ENCODE measurements at places on chromosomes 12 and 14.

- DNase-seq, result no peak
These were observed 103.8 kb upstream of the HMGA2 start for GRCh38 chr12:65720136-65721130.

GRCh38 chr14:72017290-72017689, 85.1 kb downstream of the RGS6 start:
- no peak for DNase-seq

- DNase-seq, result no peak
These were observed 504.9 kb downstream of the DIO2 start for GRCh38 chr14:79706382-79706781.

GRCh38 chr14:100930270-100930669, 26.7 kb upstream of the RTL1 start:
- DNase-seq, result no peak

DNA sequence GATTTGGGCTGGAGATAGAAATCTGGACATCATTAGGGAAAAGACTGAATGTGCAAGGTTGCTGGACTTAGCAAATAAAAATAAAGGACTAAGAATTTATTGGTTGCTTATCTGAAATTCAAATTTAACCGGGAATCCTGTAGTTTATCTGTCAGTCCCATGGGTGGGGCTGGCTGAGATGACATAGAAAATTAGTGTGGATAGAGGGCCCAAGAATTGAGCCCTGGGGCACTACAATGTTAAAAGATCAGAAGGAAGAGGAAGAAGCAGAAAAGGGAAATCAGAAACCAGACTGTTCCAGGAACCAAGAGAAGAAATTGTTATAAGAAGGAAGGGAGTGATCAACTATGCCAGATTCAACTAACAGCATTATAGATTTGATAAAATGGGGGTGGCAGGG, 96.7 kb upstream of the CCDC196 start:
- no peak for DNase-seq

- no peak for DNase-seq
These were observed 452.6 kb downstream of the ZFP36L1 start for GRCh38 chr14:68340262-68340661.

DNA sequence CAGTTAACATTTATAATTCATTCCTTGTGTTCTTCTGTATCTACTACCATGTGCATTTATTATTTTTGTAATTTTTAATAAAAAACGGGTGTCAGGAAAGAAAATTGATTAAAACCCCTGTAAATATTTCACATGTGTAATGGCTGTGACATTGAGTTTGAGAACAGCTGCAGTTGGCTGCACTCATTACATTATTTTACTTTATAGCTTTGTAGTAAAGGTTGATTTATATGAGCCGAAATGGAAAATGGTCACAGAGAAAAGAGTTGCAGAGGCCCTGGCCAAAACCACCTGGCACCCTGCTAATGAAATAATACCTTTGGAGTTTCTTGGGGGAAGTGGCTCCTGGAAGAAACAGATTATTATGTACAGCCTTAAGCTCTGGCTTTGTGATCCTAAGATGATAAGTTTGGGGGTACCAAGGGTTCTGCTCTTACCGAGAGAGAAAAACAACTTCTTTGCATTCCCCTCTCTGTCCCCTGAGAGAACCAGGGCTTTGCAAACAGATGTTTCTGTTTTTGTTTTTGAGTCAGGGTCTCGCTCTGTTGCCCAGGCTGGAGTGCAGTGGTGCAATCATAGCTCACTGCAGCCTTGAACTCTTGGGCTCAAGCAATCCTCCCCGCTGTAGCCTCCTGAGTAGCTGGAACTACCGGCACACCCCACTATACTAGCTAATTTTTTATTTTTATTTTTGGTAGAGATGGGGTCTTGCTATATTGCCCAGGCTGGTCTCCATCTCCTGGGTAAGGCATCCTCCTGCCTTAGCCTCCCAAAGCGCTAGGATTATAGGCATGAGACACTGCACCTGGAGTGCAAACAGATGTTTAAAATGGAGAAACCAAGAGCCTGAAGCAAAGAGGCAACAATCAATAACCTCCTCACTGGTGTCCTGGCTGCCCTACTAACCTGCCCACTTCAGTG, 9.7 kb upstream of the DYNLL1 start:
- no peak for DNase-seq

GRCh38 chr14:53915364-53916014, 41.1 kb downstream of the BMP4 start:
- DNase-seq, result no peak

GRCh38 chr14:28704153-28704552, 62.4 kb upstream of the FOXG1 start:
- no peak for DNase-seq

DNA sequence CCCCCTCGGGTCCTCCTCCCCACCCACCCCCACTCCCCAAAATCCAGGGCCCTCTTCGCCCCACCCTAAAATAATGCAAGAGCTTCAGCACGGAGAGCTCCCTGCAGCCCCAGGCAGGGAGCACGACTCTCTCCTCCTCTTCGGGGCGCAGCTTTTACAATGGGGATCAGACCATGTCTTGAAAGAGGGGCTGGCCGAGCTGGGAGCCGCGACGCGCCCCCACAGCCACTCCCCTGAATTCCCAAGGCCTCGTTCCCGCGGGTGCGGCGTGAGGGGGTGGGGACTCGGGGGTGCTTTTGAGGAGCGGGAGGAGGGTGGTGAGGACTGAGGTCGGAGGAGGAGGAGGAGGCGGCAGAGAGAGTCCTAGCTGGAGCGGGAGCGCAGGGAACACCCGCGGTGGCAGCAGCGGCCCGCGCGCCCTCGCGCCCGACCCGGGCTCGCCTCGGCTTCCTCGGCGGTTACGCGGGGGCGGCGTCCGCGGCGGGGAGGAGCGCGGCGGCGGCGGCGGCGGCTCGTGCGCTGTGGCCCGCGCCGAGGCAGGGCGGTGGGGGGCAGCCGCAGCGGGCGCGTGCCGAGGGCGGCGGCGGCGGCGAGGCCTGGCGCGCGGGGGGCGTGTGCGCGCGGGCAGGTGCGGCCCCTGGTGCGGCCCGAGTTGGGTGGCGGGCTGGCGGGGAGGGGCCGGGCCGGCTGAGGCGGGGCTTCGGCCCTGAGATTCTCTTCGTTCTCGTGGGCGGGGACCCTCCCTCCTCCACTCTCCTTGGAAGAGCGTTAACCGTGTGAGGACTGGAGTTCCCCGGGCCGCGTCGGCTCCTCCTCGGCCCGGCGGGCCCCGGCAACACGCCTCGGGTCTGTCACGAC, at the start of gene ANKS1B:
ANKS1B (minus strand) TSS at position 666 of the 858 bp plus-strand sequence. CDS start 699 bp downstream, outside the sequence.
- DNase-seq, result peak; percentile 27

DNA sequence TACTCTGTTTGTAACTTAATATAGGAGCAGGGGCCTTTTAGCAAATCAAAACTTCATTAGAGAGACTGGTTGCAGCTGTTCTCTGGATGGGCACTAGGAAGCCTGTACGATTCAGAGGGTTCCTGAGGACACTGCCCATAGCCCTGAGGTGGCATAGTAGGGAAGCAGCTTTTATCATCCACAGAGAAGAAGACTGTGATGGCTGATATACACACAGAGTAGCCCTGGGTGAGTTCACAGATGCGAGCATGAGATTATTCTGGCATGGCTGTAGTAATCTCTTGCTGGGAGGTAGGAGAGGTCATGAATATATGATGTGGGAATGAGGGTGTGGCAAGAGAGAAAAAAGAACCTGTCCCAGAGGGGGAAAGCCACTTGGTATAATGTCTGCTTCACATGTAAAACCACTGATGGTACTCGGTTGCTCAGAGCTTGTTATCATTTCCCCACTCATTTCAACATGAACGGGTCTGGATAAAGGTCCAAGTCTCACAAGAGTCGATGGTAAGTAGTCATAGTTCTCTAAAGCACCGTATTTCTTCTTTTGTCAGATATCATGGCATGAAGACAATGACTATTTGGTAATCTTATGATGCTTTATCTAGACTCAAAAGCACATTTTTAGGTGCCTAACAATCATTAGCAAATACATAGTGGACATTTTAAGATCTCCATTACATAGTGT, 52.0 kb downstream of the PEBP1 start:
- no peak for DNase-seq

GRCh38 chr12:47316609-47317049, 236.9 kb upstream of the AMIGO2 start:
- no peak for DNase-seq

DNA sequence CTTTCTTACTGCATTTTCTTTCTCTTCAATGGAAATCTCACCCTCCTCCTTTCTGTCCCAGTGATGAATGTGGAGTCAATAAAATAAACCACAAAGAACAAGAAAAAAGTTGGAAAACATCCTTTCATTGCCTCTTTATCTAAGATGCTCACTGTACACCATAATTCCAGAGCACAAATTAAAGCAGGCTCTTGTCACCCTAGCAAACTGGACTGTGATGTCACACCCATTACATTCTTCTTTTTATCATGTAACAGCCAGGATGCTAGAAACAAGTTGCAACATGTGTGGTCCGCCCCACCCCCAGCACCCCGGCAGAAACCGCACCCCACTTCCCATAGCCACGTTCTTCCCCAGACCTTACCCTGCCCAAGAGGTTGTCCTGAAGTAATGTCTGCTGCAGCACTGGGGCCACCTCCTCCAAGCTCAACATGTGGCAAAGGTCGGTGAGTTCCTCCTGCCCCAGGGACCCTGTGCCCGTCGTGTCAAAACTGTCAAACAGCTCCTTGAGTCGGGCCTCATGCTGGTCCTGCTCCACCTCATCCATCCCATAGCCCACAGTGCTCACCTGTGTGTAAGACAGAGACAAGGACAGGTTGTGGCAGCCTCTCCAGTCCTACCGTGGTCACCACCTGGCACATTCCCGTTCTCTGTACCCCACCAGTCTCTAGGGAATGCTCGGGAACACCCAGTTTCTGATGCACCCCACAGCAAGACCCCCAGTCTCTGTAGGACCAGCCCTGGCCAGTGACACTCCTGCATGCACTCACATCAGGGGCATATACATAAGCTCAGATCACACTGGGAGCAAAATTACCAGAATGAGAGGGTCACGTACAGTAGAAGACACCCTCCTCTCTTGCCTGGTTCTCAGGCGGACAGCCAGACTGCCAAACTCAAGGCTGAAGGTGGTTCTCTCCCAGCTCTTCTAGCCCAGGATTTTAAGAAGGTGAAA, 9.2 kb downstream of the NIN start:
- peak; percentile 71 for DNase-seq

- no peak for DNase-seq
These were observed 57.4 kb downstream of the ACTN1 start for GRCh38 chr14:68921666-68922065.

DNA sequence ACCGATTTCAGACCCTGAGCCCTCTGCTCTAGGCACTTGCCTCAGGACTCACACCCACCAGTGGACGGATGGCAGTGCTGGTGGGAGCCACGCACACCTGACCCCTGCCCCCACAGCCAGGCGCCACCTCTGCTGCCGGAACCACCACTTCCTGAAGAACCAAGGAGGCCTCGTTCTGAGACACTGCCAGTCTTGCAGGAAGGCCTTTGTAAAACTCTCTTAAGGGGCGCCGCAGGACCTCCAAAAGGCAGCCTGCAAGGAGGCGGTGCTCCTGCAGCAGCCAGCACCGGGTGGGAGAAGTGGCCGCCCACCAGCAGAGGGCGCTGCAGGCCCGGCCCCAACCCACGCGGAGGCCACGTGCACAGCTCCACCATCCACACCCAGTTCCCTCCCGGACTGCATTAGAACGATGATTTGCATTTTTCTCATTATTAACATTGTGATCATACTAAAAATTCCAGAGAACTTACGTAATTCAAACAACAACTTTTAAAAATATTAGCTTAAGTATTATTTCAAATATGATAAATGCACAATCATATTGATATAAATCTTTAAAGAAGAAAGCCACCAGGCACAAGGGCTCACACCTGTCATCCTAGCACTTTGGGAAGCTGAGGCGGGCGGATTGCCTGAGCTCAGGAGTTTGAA, 12.8 kb downstream of the STX2 start:
- peak; percentile 70 for DNase-seq

GRCh38 chr12:105995961-105996431, 142.8 kb downstream of the NUAK1 start:
- DNase-seq, result no peak

- DNase-seq, result no peak
These were observed 3.5 kb downstream of the KLRD1 start for GRCh38 chr12:10310926-10311720.

GRCh38 chr14:56276108-56276507, 157.9 kb downstream of the PELI2 start:
- DNase-seq, result no peak

GRCh38 chr14:54411371-54411770, 14.6 kb downstream of the CDKN3 start:
- no peak for DNase-seq

DNA sequence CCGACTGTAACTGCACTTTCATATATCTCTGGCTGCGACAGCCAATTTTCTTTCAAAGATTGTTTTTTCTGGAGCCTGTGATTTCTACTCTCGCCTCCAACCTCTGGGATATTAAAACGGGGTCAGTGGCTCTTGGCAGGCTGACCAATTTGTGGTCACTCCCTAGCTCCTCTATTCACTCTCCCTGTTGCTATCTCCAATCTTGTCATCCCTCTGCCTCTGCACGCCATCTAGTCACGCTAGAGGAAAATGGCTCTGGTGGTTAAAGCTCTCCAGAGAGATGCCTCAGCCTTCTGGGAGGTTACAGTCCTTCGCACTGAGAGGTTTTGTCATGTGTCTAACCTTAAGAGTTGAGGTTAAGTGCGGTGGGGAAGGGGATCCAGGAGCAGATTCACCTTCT, 59.8 kb upstream of the CISTR start:
- DNase-seq, result no peak

- no peak for DNase-seq
These were observed 15.8 kb upstream of the NPFF start for GRCh38 chr12:53523131-53523530.

DNA sequence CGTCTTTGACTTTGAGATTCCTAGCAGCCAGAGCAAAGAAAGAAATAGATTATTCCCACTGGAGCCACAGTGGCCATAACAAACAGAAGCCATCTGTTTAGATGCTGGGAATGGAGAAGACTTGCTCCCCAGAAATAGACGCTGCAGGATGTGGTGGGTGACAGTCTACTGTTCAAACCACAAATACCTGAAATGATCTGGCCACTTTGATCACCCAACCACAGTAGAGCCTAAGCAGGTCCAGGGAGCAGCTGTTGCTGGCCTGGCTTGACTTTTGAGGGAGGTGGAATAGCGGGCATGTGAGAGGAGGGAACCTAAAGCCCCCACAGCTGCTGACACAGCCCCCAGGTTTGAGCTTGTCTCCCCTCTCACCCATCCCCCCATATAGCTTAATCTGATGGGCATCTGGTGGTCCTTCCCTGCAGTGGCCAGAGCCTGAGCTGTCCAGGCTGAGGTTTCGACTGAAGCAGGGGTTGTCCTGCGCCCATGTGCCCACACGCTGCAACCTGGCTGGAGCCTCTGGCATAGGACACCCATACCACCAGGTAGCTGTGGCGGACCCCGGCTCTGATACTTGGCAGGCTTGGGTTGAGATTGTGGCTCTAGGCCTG, 38.7 kb downstream of the SH2B3 start:
- peak; percentile 75 for DNase-seq

DNA sequence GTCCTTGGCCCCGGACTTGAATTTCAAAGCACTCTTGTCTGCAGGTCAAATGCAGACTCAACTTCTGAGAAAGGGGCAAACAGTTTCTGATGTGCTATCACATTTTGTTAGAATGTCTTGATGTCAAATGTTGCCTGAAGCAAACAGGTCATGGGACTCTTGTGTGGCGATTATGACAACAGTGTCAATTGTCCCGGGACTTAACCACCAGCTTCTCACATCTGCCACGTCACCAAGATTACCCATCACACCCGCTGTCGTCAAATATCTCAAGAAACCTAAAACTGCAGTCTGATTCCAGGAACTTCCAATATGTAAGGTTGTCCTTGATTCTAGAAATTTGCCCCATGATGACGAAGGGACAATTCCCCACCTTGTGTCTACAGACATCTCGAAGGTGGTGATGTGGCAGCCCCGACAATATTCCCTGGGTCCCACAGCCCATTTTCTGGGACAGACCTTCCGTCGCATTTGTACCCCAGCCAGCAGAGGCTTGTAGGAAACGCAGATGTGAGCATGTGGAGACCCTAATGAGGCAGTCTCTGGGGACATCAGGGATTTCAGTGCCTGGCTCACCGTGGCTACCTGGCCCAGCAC, 21.3 kb downstream of the LRTM2 start:
- DNase-seq, result no peak
